ENCODE measurements at places on chromosomes 5 and 9.

DNA sequence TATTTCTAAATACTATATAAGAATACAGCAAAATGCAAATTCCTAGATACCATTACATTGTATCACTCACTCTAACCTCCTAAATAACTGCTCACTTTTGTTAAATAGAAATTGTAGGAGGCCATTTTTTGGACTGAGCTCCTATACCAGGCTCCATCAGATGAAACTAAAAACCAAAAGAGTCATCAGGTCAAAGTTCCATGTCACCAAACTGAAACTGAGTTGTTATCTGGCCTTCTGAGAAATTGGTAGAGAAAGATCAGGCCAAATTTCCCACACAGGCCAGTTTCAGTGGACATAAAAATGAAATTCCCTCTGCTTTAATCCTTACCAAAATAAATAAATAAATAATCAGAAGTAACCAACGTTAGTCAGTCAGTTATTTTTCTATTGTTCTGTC lies 13.8 kb upstream of the SNX2 start:
- no peak for DNase-seq

- DNase-seq = no peak
These were observed 2.8 kb downstream of the TENT4A start for GRCh38 chr5:6715758-6716628.

- DNase-seq = no peak
These were observed 6.4 kb downstream of the TLX3 start for GRCh38 chr5:171315386-171315891.

- DNase-seq = no peak
These were observed 66.9 kb upstream of the UBTD2 start for GRCh38 chr5:172350212-172351181.

DNA sequence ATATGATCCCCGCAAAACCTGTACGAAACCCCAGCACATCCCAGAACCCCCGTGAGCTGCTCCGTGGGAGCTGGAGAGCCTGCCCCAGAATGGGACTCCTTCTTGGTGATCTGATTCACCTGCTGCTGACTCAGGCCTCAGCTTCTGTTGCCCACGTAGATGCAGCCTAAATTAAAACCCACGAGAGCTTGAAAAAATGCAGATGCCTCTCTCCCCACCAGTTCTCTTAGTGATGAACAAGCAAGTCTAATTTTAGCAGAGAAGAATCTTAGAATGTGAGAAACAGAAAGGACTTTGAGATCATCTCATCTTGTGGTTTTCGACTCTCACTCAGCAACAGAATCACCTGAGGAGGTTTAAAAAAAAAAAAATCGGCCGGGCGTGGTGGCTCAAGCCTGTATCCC lies 57.6 kb downstream of the TMOD1 start:
- no peak for DNase-seq

GRCh38 chr9:2477755-2478154 lies 143.8 kb upstream of the VLDLR start:
- no peak for DNase-seq

DNA sequence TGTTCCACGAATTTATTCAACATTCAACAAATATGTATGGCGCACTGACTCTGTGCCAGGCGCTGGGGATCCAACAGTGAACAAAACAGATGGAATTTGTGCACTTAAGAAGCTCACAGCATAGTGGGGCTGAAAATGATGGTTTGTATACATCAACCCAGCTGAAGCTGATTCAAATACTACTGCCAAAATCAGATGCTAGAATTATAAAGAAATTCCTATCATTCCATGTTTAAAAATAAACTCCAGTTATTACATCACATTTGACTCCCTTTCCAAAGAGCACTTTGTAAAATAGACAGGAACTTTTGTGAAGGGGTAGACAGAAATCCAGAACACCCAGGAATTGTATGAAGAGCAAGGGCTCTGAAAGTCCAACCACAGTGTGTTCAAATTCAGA lies 54.1 kb downstream of the ZNF608 start:
- no peak for DNase-seq

DNA sequence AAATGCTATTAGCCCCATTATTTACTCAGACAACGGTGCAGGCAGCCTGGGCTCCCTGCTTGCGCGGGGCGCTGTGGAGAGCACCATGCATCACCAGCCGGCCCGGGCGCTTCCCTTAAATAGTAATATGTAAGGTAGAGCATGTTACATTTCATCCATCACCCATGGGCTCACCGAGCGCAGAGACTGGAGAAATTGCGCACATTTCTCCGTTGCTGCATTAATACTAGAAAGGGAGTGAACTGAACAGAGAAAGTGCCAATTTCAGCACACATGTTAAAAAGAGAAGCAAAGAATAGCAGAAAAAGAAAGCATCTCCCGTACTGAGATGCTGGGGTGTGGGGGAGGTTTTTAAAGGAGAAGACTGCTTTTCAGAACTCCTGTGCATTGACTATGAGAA lies 400.3 kb downstream of the ZSWIM6 start:
- no peak for DNase-seq

DNA sequence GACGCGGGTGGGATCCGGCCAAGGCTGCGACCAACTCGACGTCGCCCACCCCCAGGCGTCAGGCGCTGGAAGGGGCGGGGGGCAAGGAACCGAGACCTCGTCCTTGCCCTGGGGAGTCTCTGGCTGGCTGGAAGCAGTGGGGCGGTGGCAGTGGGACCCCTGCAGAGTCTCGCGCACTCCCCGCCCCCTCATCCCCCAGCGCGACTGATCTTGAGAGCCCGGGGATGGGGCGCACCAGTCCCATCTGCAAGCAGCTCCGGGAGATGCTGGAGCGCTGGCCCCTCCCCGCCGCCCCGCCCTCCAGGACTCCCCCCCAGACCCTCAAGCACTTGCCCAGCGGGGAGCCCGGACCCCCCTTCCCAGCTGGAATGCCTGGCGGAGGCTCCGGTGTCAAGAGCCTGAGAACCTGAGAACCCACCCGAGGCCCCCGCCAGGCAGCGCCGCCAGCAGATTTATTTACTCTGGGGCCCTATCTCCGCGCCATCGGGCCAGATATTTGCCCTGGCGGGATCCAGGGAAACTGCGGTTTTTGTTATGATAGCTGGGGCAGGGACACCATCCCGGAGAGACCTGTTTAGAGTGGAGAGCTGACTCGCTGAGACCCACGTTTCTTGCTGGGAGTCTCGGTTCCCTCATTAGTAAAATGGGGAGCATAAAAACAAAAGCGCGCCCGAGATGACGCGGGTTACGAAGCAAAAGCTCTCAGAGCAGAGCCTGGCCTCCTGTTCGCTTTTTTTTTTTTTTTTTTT lies 1.2 kb downstream of the PRRT1B start:
- DNase-seq = no peak

DNA sequence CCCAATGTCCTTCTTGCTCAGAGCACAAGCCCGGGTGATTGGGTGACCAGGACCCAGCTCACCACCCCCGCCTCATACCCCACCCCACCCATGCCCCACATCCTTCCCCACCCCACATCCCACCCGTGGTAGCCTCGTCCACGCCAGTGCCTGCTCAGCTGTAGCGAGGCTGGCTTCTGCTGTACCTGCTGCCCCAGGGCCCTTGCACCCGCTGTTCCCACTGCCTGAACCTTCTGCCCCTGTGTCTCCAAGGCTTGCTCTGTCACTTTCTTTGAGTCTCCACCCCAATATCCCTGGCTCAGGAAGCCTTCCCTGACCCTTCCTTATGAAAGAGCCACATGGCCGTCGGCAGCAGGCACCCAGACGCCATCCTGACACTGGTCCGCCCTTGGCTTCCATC lies 3.1 kb upstream of the NACC2 start:
- DNase-seq = no peak

DNA sequence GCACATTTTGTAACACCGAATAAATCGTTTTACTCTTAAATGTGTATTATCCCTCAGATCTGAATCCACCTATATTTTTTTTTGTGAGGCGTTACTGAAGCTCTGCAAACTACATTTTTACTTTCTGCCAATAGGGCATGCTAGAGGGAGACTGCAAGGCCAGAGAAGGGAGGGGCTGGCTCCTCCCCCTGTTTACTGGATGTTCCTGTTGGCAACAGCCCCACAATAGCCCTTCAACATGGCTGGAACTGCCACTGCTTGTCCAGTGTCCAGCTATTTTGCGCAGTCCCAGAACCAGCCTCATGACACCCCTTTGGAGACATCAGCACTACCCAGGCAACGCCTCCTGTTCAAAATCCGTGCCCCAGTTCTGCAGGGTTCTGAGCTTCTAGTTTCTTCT lies 85.4 kb upstream of the MIER3 start:
- DNase-seq = no peak

GRCh38 chr9:16064771-16065170 lies 511.9 kb downstream of the CCDC171 start:
- DNase-seq = no peak

GRCh38 chr9:91433180-91433579 lies 9.5 kb upstream of the NFIL3 start:
- no peak for DNase-seq

- DNase-seq = no peak
These were observed 76.5 kb downstream of the HMCN2 start for GRCh38 chr9:130341839-130342713.

- no peak for DNase-seq
These were observed 243.9 kb upstream of the ATP10B start for GRCh38 chr5:161095953-161096352.

GRCh38 chr5:172113036-172113435 lies 75.0 kb downstream of the STK10 start:
- DNase-seq = peak; percentile 26

GRCh38 chr5:90982576-90982975 lies 400.5 kb downstream of the ARRDC3 start:
- DNase-seq = no peak

DNA sequence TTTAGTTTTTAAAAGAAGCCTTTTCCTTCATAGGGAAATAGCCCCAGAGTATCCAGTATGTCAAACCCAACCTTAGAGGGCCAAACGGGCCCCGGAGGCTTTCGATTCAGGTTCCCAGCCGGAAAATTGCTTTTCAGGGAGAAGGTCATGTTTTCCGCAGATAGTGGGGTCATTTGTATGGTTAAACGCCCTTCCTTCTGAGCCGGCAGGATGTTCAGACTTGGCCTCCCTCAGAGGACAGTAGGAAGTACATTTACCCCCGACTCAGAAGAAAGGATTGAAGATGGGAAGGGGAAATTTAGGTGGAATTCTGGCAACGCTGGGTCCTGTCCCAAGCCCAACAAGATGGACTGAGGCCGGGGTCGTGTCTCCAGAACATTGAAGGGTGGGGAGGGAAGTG lies 195.2 kb downstream of the AOPEP start:
- DNase-seq = no peak

GRCh38 chr5:98978528-98978927 lies 49.7 kb upstream of the CHD1 start:
- no peak for DNase-seq

DNA sequence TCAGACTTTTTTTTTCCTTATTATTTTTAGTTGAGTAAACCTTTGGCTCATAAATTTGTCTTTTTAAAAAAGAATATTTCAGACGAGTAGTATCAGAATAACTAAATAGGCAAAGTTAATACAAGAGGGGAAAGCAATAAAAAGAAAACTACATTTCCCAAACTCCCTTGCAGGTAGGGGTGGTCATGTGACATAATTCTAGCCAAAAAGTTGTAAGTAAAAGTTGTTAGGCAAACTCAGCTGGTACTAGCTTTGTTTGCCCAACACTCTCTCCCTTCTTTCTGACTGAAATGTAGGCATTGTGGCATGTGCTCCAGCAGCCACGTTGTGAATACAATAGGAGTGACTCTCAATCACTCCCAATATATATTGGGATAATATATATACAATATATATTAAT lies 20.9 kb downstream of the GIN1 start:
- DNase-seq = no peak

DNA sequence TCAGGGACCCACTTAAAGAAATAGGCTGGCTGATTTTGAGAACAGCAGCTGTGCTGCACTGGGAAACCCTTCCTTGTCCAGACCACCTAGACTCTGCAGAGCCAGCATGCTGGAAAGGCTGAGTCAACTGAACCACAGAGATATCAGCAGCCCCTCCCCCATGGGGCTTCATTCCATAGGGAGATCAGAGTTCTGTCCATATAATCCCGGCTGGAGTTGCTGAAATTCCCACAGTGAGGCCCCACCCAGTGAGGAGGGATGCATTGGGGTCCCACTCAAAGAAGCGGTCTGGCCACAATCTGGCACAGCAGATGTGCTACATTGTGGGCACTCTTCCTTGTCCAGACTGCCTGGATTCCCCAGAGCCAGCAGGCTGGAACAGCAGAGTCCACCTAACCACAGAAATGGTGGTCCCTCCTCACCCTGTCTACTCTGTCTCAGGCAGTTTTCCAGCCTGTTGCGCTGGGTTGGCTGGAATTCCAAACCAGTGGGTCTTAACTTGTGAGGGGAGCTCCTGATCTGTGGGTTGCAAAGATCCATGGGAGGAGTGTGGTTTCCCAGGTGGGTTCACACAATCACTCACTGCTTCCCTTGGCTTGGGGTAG lies 127.1 kb downstream of the RNF180 start:
- DNase-seq = no peak

DNA sequence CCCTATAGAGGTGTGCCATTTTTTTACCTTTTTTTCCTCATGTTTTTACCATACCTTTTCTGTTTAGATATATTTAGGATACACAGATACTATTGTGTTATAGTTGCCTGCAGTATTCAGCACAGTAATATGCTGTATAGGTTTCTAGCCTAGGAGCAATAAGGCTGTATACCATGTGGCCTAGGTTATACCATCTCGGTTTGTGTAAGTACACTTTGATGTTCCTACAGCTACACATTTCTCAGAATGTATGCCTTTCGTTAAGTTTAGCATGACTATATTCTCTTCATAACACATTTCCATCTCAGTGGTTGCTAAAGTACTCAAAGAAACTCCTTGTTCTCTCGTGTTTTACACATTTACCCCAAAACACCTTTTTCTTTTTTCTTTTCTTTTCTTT lies 23.0 kb downstream of the UBE2D2 start:
- DNase-seq = no peak

- no peak for DNase-seq
These were observed 248.4 kb downstream of the TLR4 start for GRCh38 chr9:117952581-117952980.

- DNase-seq = no peak
These were observed 35.9 kb downstream of the CEP120 start for GRCh38 chr5:123387313-123387712.

DNA sequence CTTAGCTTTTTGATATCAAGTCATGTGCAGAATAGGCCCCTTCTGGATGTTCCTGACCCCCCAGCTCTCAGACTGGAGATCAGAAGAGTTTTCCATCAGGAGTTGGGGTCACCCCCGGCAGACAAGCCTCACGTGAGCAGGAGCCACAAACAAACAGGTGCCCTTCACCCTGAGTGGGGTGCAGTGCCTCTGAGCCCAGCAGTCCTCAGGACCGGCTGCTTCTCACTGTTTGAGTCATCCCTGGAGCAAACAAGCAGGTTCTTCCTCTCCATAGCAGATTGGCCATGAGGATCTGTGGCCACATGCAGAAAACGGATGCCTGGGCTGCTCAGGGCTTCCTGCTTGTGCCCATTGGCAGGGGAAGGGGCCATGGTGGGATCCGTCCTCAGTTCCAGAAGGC lies 47.0 kb downstream of the LRSAM1 start:
- no peak for DNase-seq

- DNase-seq = no peak
These were observed 260.4 kb upstream of the ADRA1B start for GRCh38 chr5:159655757-159656409.
